ENCODE measurements at places on chromosomes 1 and 21.

- DNase-seq: no peak
Observed at GRCh38 chr1:163048869-163049268, 20.3 kb upstream of the RGS4 start.

DNA sequence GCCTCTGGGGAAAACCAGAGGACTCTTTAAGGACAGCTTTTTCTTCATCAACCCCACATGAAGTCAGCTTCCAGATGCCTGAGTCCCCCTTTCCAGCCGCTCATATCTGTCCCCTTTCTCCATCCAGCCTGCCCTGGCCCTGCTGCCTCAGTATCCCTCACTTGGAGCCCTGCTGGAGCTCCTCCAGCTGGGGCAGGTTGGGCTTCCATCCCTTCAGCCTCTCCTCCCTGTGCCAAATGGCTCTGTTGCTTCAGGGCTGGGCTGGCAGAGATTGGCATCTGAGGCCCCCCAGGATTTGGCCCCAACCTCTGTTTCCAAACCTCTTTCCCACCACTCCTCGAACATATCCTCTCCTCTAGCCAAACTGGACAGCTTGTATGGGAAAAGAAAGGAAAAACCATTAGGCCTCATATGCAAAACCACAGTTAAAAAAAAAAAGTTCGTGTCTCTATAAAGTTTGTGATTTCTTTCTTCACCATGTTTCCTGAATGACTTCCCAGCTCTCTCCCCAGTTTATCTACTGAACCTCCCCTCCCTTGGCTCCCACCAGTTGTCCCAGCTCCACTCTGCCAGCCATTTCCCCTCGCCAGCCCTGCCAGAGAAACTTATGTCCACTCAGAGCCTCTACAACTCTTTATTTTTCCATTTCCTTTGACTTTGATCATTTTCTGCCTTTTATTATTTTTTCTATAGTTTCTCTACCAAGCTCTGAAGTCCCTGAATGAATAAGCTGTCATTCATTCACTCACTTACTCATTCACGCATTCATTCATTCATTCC is 217.9 kb downstream of the FOXD2 start:
- no peak for DNase-seq

- no peak for DNase-seq
Observed at GRCh38 chr1:164771619-164772361, 212.8 kb downstream of the PBX1 start.

GRCh38 chr21:45863751-45864150 is 117.8 kb upstream of the COL6A1 start:
- DNase-seq: no peak

DNA sequence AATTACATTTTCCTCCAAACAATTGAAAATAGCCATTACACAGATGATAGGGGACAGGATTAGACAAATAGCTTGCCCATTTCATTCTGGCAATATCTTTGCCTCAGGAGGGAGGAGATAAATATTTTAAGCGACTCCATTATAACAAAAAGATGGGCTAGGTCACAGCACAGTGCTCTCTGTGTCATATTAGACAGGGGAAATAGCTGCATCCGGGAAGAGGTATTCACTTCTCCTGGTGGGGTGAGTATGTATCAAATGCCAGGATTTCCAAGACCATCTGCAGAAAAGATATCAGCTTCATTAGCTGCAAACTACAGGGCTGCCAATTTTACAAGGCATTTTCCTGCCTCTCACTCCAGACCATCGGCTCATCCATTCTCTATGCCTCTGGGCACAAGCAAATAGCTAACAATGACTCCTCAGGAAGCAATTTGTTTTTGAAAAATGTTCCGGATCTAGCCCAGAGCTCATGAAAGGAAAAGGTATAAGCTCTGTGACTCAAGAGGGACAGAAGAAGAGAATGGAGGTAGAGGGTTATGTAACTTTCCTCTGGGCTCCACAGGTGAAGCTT is 41.9 kb upstream of the ANGPTL7 start:
- no peak for DNase-seq

DNA sequence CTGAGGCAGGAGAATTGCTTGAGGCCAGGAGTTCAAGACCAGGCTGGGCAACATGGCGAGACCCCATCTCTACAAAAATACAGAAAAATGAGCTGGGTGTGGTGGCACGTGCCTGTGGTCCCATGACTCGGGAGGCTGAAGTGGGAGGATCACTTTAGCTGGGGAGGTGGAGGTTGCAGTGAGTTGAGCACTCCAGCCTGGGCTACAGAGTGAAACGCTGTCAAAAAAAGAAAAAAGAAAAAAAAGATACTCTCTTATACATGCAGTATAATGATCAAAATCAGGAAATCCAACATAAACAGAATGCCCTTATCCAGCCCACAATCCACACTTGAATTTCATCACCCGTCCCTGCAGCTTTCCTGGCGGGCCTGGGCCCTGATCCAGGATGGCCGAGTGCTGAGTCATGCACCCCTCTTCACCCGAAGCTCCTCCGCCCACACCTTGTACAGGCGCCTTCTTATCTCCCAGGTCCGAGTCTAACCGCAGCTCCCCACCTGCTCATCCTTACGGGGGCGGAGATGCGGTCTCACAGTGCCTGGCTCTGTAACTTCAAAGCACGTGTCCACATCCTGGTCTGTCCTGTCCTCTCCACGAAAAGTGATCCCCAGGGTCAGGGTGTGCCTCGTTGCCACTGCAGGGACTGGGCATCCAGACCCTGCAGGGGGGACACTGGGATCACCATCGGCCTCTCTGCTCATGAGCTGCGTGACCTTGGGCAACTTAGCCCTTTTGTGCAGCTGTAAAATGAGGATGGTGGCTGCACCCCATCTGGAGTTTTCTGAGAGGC is 120.2 kb upstream of the SLC45A1 start:
- DNase-seq: no peak

GRCh38 chr1:236120721-236121153 is 21.6 kb upstream of the GPR137B start:
- no peak for DNase-seq

DNA sequence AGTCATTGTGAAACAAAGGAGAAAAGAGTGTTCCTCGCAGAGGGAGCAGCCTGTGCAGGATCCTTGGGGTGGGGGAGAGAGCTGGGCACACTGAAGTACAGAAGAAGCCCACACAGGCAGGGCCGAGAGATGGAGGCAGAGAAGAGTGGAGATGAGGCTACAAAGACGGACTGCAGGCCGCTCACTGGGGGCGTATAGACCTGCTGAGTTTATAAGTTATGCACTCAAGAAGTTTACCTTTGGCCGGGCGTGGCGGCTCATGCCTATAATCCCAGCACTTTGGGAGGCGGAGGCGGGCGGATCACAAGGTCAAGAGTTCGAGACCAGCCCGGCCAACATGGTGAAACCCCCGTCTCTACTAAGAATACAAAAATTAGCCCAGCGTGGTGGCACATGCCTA is 7.6 kb upstream of the SLAMF9 start:
- no peak for DNase-seq

DNA sequence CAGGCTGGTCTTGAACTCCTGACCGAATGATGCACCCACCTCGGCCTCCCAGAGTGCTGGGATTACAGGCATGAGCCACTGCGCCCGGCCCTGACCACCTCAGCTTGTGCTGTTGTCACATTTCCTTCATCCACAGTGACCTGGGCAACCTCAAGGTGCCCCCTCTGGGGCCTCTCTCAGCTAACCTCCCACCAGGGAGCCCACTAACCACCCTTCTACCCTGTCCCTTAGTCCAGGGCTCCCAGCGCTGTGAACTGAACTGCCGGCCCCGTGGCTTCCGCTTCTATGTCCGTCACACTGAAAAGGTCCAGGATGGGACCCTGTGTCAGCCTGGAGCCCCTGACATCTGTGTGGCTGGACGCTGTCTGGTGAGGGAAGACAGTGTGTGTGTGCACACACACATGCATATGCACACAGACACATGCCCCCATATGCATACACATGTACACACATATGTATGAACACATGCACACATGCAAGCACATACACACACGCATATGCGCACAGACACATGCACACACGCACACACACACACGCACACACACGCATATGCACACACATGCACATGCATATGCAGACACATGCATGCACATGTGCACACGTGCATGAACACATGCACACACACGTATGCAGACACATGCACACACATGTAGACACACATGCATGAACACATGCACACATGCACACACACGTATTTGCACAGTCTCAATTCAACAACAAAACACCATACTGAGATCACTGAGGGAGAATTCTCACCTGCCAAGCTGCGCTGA is 6.2 kb downstream of the ADAMTSL4 start:
- DNase-seq: no peak

GRCh38 chr1:39196244-39197215 is 8.0 kb upstream of the MACF1 start:
- DNase-seq: no peak

GRCh38 chr1:3774276-3774945 is 1.9 kb downstream of the SMIM1 start:
- no peak for DNase-seq

GRCh38 chr1:175088525-175088951 is 20.9 kb downstream of the TNN start:
- DNase-seq: no peak

- DNase-seq: peak; percentile 37
Observed at GRCh38 chr1:87120779-87121178, 206.3 kb downstream of the HS2ST1 start.

GRCh38 chr1:214581785-214582184 is 21.2 kb upstream of the CENPF start:
- no peak for DNase-seq

DNA sequence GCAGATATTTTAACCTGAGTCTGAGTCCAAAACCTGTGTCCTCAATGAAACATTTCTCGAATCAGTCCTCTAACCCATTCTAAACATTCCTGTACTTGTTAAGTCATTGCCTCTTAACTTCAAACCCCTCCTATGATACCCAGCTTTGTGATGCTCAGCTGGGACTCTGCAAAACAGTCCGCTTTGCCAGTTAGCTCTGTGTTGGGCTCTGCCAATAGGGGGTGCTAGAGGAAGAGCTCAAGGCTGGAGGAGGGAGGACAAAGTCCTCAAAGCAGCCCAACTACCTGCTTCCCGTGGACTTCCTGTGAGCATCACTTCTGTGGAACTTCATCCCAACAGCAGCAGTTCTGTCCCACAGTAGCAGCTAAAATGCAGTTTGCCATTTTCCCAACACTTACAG is 38.1 kb upstream of the SYT14 start:
- DNase-seq: peak; percentile 69

DNA sequence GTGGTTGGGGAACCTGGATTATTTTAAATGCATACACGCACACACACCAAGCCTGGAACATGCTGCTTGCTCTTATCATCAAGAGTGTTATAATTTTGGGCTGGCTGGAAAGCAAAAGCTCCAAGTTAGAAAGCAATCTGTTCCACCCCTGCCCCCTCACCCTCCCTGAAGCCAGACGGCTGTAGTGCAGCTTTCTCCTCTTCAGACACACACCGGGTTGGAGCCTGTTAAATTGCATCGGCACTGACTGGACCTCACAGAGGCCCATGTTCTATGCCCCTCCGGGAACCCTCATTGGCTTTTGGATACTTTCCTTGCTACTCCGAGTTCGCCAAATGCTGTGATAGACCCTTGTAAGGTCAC is 90.6 kb upstream of the KCNJ15 start:
- no peak for DNase-seq

DNA sequence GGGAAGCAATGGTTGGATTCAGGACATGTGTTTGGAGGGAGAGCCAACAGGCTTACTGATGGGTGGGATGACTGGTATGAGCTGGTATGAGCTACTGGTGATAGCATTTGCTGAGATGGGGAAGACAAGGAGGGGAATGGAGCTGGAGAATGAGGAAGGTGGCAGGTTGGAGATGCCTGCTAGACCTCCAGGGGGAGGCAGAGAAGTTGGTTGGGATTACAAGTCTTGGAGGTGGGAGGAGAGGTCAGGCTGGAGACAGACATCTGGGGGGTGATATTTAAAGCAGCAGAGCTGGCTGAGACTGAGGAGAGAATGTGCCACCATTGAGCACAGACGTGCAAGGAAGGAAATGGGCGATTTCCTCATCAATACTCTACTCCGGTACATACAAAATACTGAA is 31.8 kb upstream of the ENO1 start:
- no peak for DNase-seq

DNA sequence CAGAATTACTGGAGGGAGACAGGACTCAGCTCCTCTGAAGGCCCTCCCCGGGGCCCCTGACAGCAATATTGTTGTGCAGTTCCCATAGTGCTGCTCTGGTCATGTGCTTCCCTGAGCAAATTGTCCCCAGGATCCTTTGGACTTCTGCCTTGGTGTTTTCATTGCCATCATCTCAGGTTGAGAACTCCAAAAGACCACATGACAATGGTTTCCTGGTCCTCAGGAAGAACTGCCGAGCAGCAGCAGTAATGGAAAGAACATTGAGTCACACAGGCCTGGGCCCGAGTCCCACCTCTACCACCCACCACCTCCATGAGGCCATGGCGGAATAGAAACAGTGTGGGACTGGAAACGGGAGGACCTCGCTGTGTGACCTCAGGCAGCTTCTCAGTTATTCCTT is 6.3 kb upstream of the CTTNBP2NL start:
- no peak for DNase-seq

DNA sequence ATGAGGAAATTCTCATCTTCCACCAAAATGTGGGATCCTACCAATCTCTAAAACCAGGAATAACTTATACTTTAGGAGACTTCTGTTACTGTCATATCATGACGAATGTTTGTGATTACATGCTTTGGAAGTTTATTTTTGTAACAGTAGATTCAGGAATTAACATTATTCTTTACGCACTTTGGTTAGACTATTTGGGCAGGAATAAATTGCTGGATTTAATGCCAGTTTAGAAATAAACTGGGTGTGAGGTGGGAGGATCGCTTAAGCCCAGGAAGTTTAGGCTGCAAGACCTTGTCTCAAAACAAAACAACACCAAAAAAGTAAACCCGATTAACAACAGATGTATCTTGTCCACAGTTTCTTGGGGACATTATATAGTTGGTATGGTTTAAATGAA is 52.1 kb downstream of the MIGA1 start:
- no peak for DNase-seq

GRCh38 chr1:234102583-234102982 is 198.1 kb downstream of the SLC35F3 start:
- no peak for DNase-seq

GRCh38 chr1:220198186-220199005 is 73.9 kb downstream of the RAB3GAP2 start:
- no peak for DNase-seq

DNA sequence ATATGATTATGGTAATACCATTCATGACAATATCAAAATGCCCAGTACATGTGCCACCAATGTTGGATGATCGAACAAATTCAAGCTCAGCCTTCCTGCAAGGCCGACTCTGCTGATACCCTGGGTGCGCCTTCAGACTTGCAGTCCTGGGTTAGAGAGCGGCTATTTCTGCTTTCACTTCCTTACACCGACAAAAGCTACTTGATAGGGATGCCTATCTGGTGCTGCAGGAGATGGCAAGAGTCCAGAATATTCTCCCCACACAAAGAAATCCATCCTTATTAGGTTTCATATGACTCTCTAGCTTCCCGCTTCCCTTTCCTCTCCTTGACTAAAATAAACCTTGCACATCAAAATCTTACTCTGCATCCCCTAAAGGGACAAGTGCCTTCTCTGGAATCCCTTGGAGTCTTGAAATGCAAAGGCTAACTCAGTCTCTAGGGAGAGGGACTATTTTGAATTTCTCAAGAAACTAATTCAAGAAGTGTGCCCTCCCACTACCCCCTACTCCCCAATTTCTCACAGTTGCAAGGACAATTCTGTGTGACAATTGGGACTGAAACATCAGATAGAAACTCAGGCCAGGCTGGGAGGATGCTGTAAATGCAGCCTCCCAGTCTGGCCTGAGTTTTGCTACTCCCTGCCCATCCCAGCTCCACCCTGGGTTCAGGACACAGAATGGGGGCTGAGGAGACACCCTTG is 103.1 kb upstream of the USP24 start:
- DNase-seq: no peak

- no peak for DNase-seq
Observed at GRCh38 chr21:38996355-38996754, 186.9 kb downstream of the PSMG1 start.
